Cerebellar nuclear complex (tissue), 1 donor: ENCODE measurements at places on chromosomes 4 and X.

- no peak for DNase-seq
Observed at GRCh38 chr4:78551420-78552351, at the start of gene ANXA3. Gene ANXA3, plus strand, starts transcription at chr4:78551770. Its CDS starts 2,704 bp downstream, at chr4:78554474.

DNA sequence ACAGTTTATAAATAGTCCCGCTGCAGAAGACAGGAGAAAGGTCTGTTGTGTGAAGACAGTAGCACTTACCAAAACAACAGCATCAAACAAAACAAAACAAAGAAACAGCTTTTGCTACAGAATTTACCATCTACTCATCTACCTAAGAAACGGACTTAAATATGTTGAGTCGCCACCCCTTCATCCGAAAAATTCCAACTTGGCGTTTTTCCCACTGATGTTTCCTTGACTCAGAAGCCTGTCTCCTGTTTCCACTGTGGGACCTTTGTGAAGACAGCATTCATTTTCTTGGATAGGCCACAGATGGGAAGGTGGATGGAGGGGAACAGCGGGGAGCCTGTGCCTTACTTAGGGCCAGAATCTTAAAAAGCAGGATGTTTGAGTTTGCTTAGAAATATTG is 1.3 kb upstream of the ITM2A start:
- no peak for DNase-seq

- DNase-seq = no peak
Observed at GRCh38 chr4:146302822-146303221, 88.5 kb downstream of the REELD1 start.

DNA sequence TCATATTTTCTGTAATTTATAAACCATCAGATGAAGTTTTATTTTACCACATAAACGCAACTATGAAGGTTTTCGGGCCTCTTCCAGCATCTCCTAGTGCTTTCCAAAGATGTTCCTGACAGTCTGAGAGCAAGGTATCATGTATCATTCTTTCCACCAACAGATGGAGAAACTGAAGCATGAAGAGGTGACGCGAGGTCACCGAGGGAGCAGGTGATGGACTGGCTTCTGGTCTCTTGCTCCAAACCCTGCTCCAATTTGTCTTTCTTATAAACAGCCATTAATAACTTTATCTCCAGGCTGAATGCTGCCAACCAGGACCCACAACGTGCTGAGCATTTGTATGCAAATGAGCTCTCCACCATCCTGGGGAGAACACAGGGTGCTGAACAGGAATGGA is 86.3 kb upstream of the MAML3 start:
- DNase-seq = no peak

- no peak for DNase-seq
Observed at GRCh38 chrX:110395877-110396276, 37.2 kb downstream of the RTL9 start.

DNA sequence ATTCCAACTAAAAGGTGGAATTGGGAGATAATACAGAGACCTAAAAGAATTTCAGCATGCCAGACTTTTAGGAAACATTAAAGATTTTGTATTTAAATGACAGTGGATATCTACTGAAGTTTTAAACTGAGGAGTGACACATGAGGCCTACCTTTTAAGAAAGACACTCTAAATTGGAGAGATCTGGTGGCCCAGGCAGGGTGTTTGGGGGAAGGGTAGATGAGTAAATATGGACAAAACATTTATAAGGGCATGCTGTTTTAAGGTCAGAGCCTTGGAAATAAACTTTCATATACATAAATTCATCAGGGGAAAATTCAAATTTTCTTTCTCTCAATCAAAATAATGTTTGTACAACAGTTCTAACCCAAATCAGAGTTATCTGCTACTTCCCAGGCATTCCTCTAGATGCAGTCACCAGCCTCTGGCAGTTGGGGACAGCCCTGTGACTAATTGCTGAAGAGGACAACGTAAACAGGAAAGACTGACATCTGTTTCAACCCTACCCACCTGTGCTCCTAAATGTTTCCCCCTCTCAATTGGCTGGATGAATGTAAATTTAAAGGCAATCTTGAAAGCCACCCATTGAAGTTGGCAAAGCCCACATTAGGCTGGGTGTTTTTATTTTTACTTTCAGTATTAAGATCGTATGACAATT is 1646.9 kb upstream of the ADGRL3 start:
- DNase-seq = no peak

- DNase-seq = no peak
Observed at GRCh38 chrX:81263059-81263458, 61.2 kb downstream of the SH3BGRL start.

DNA sequence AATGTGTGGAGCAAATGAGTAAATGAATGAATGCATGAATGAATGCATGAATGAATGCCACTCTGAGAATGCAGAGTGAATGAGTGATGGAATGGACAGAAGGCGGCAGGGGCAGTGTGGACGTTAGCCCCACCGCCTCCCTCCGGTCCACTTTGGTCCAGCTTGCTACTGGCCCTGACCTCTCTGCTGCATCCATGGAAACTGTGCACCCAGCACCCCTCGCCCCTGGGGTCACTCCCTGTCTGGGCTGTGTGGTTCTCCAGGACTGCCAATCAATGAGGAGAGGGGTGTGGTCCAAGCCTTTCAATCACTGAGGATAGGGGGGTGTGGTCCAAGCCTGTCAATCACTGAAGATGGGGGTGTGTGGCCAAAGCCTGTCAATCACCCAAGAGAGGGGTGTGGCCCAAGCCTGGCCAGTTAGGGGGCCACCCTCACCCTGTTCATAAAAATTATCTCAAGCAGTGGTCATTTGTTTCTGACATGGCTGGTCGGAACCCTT is 39.2 kb upstream of the ASMTL start:
- DNase-seq = no peak

- DNase-seq = no peak
Observed at GRCh38 chr4:147707892-147708672, 23.8 kb upstream of the ARHGAP10 start.

DNA sequence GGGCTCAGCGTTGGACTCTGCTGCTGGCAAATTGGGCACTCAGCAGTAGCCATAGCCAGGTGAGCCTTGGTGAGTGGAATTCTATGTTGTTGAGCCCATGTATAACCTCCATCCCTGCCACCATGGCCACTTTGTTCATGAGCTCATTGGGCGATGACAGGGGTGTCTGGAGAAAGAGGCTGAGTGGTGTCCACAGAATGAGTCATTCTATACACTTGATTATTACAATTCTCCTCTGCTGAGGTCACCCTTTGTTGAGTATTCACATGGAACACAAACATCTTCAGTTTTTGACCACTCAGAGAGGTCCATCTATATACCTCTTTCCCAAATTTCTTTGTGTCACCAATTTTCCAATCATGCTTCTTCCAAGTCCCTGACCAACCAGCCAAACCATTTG is 1341.7 kb downstream of the PCDH7 start:
- no peak for DNase-seq

DNA sequence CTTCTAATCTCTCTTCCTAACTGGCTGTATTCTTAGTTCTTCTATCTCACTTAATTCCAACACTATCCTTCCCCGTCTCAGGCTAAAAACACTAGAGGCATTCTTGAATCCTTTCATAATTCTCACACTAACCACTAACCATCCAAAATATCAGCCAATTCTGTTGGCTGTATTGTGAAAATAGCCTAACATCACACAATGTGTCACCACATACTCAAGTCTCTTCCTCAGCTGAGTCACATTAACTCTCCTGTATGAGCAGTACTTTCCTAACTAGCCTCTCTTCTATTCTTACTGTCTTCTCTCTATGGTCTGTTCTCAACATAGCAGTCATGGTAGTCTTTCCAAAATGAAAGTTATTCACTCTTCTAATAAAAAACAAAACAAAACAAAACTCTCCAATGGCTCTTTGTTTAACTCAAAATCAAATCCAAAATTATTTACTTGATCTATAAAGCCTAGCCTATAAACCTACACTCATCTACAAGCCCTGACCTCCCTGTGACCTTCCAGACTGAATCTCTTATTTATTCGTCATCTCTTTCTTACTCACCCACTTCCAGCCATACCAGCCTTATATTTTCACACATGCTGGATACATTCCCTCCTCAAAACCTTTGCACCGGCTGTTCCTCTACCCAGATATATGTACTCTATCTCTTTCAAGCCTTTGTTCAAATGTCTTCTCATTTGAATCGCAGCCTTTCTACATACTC is 445.9 kb downstream of the TLL1 start:
- DNase-seq = no peak

DNA sequence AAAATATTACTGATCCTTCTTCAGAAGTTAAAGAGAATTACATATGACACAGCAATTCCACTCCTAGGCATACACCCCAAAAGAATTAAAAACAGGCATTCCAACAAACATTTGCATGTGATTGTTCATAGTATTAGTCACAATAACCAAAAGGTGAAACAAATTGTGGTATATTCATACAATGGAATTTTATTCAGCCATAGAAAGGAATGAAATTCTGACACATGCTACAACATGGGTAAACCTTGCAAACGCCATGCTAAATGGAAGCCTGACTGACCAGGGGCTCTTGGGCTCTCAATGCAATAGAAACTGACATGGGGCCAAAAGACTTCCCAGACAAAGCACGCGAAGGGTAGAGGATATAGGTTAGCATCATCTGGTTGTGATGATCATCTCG is 62.1 kb upstream of the S100G start:
- DNase-seq = no peak

DNA sequence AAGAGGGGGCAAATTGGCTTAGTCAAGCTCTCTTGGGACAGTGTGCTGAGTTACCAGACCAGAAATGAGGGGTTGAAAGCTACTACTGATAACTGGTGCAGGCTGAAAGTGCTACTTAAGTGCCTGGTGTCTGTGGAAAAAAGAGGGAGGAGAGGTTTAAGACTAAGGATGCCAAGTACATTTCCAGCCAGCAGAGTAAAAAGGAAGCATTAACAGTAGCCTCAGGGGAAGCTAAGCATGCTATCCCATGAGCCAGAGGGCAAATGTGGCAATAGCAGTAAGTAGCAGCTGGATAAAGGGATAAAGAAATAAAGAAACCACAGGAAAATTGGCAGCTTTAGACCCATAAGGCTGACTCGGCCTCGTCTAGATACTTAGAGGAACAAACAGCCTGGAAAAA is 196.3 kb upstream of the MAB21L2 start:
- no peak for DNase-seq

- DNase-seq = no peak
Observed at GRCh38 chrX:69237236-69237635, 72.0 kb upstream of the PJA1 start.

- no peak for DNase-seq
Observed at GRCh38 chrX:153342762-153343558, 9.0 kb downstream of the ZNF275 start.

- no peak for DNase-seq
Observed at GRCh38 chrX:72478351-72478750, 94.3 kb downstream of the HDAC8 start.

DNA sequence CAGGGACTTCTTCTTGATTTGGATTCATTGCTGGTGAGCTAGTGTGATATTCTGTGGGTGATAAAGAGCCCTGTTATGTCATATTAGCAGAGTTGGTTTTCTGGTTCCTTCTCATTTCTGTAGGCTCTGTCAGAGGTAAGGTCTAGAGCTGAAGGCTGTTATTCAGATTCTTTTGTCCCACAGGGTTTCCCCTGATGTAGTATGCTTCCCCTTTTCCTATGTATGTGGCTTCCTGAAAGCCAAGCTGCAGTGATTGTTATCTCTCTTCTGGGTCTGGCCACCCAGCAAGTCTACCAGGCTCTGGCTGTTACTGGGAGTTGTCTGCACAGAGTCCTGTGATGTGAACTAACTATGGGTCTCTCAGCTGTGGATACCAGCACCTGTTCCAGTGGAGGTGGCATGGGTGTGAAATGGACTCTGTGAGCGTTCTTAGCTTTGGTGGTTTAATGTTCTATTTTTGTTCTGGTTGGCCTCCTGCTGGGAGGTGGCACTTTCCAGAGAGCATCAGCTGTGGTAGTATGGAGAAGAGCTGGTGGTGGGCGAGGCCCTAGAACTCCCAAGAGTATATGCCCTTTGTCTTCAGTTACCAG is 373.7 kb downstream of the AR start:
- no peak for DNase-seq

DNA sequence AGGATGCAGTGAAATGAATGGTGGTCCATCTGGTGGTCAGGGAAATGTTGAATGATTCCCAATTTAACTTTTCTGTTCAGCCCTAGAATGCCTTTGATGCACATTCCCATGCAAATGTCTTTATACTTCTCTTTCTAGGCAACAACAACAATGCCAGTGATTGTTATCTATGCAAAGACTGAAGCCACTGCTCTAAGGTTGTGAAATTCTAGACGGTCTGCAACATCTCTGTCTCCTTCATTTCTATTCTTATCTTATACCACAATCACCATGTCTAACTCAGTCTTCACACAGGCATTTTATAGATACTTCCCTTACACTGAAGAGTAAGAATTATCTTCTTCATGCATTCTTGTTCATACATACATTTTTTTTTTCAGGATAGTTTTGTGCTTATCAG is 84.5 kb downstream of the HPGD start:
- DNase-seq = no peak

- no peak for DNase-seq
Observed at GRCh38 chrX:20463296-20464075, 196.8 kb upstream of the RPS6KA3 start.

GRCh38 chrX:13307041-13307440 is 12.8 kb downstream of the ATXN3L start:
- no peak for DNase-seq

DNA sequence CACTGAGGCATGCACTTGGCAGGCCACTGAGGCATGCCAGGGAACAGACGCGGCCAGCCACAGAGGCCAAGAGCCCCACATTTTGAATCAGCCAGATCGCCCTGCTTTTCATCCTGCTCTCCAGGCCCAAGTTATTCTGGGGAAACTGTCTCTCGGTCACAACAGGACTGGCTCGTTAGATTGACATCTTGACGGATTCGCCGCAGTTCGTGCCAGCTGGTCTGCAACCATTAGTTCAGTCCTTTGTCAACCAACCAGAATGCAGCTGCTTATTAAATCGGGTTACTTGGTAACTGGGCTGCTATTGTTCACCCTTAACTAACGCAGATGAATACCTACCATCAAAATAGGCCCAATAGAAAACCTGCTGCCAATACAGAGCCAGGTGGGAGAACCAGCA is 16.7 kb downstream of the CLDN34 start:
- no peak for DNase-seq

GRCh38 chrX:4588893-4589292 is 875.4 kb upstream of the PRKX start:
- DNase-seq = no peak

DNA sequence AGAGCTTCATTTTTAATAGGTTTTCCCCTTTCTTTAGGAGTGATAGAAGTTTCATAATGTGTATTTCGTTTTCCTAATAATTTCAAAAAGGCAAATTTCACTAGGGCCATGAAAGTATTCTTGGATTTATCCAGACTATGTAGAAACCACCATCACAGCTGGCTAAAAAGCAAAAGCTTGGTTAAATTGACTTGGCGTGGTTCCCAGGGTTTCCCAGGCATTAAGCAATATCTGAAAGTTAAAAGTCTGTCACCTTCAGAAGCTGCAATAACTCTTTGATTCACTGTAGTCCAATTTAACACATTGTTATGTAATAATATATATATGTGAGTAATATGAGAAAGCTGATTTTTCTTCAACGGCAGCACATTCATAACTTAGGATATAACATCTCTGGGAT is 38.3 kb downstream of the NDNF start:
- no peak for DNase-seq

GRCh38 chr4:45437381-45437780 is 686.5 kb downstream of the GABRG1 start:
- DNase-seq = no peak
